ENCODE measurements at places on chromosomes 3 and 15. TPM values are rescaled to one million over a fixed set of nuclear protein-coding genes. Genes with fewer than 3 reads are reported as not detected.
A peak's percentile ranks its signal among the peaks of the same experiment; 100 is the strongest.

CNTN3 gene
- not detected for total RNA-seq

DNA sequence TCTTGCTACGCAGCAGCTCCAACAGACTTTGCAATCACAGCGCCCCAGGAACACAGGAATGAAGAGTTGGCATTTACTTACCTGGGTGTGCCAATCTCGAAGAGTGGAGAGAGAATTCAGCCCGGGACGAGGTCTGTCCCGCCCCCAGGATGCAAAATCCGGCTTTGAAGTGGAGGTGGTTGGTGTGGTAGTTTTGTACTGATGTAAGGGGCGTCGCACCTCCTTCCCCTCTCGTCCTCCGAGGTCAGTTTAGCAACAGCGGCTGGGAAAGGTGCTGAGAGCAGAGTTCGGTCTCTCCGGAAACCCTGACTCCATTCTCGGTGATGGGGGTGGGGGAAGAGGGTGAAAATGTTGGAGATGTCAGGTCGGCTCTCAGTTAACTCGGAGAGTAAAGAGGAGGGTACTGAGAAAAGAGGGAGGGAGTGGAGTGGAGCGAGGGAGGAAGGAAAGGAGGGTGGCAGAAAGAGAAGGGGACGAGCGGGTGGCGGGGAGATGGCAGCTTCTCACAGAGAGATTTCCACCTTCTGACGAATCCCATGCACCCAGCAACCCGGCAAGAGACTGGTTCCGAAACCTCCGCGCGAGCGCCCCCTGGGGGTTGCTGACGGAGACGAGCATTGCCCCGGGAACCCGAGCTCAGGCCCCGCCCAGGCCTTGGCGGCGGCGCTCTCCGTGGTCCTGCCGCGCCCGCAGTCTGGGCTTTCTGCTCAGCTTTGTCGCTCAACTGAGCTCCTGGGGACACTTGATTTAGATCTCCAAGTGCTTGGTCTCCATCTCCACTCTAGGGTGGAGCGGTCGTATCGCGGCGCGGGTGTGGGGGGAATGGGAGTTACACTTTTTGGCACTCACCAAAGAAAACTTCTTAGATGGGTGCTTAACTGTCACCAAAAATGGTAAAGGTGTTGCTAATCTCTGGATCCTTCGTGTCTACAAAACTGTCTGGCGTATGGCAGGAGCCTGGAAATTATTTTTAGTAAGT, at the start of gene CPNE4:
Gene CPNE4, minus strand, starts transcription at position 529 of the 979 bp plus-strand sequence.
- peak; percentile 100 for DNase-seq

DNA sequence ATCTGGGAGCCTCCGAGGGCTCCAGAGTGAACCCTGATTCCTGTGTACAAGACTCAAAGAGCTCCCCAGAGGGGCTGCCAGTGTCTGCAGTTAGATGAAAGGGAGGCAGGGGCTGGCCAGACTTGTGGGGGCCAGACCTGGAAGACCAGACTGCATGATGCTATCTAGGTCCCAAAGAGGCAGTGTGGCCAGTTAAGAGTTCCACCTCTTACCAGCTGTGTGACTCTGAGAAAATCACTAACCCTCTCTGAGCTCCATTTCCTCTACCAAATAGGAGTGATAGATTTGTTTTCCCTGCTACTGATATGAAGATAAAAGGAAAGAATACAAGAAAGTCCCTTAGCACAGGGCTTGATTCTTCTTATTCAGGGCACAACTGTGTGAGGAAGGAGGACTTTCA, 29.0 kb downstream of the ACSBG1 start:
- DNase-seq, result no peak

DNA sequence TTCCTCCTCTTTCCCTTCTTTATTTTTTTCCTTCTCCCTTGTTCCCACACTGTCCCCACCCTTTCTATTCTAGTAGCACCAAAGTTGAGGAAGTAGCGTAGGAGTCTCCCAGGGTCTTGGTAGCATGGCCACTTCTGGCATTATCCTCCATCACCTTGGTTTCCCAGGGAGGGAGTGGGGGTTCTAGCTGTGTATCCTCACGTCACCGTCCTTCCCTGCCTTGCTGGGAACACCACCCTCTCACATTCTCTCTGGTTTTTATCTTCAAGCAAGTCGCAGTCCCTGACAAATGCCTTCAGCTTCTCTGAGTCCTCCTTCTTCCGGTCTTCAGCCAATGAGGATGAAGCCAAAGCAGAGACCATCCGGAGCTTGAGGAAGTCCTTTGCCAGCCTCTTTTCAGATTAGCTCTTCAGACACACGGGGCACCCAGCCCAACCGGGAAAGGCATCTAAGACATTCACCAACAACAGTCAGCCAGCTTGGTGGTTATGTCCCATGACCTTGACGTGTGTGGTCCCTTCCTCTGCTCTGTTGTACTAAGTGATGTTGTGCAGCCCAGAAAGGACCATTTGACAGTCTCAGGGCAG, 31.6 kb upstream of the TIMP4 start:
- DNase-seq, result no peak

DNA sequence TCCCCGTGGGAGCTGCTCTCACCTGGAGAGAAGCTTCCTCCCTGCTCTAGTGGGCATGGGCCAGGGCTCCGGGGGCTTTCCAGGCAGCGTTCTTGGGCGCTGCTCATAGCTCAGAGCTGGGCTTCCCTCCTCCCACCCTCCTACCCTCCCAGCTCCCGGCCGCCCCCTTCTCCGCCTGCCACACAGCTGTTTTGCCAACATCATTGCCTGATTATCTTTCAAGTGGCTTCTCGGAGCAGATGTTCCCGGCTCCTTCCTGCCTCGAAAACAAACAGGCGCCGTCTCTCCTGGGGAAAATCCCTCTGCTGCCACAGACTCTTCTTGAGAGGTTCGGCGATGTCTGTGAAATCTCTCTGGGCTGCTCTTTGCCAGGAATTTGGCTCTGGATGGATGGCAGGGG, 195.6 kb downstream of the RPLP1 start:
- DNase-seq, result no peak

GRCh38 chr3:124260206-124260915, 268.4 kb upstream of the ROPN1 start:
- DNase-seq, result no peak

DNA sequence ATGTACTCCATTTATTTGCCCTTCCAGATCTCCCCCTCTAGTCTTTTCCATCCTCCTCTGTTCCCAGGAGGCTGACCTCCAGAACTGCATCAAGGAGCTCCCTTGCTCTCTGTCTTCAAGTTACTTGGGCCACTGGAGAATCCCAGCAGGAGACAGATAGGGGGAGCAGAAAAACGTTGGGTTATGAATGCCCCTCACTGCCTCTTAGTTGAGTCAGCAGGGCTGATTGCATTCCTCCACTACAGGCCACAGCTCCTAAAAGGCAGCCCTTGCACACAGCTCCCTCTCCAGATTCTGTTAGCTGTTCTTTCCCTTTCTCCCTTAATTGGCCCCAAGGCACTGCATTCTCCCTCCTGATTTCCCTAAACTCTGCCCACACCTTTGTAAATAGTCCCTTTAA, 12.4 kb upstream of the CEP152 start:
- DNase-seq, result no peak
